ENCODE measurements at places on chromosomes 4 and X.
A peak's percentile ranks its signal among the peaks of the same experiment; 100 is the strongest.

DNA sequence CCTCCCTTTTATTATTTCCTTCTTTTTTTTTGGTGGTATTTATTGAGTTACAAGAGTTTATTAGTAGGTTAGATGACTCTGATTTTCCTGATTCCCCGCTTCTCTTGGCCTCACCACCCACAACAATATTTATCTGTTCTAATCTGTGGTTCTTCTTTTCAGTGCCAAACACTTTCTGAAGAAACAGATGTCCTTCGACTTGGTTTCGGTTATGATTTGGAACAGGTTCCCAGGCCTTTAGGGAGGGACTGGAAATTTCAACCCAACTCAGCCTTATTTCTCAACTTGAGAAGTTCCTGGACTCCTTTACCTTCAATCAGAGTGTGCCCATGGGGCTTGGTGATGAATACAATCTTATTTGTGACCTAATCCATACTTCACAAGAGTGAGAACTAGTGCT, 108.1 kb downstream of the UCHL1 start:
- no peak for DNase-seq

- DNase-seq = no peak
These were observed 18.5 kb downstream of the CNOT6L start for GRCh38 chr4:77800483-77801259.

GRCh38 chr4:126375462-126376054, 1060.8 kb downstream of the FAT4 start:
- no peak for DNase-seq

- DNase-seq = no peak
These were observed 28.3 kb downstream of the ENOPH1 start for GRCh38 chr4:82458729-82459128.

DNA sequence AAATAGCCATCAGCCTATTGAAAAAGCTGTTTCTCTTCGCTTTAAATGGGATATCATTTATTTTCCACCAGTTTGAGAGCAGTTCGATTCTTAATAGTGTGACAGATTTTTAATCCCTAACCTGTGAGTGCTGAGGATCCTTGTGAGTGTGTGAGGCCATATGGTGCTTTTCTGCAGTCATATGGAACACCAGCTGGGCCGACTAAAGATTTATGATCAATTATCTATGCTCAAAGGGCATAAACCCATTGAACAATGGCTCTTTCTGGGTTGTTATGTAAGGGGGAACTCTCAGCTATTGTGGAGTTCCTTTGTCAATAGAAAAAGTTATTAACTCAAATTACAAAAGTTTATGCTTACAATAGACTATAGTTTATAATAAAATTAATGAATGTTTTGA, 1003.6 kb downstream of the FAT4 start:
- no peak for DNase-seq

DNA sequence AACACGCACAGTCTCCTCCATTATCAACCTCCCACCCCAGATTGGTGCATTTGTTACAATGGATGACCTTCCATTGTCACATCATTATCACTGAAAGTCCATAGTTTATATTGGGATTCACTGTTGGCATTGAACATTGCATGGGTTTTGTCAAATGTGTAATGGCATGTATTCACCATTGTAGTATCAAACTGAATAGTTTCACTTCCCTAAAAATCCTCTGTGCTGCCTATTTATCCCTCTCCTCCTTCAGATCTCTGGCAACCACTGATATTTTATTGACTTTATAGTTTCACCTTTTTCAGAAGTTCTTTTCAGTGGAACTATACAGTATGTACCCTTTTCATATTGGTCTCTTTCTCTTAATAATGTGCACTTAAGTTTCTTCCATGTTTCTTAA, 1565.4 kb downstream of the PCDH18 start:
- DNase-seq = no peak

DNA sequence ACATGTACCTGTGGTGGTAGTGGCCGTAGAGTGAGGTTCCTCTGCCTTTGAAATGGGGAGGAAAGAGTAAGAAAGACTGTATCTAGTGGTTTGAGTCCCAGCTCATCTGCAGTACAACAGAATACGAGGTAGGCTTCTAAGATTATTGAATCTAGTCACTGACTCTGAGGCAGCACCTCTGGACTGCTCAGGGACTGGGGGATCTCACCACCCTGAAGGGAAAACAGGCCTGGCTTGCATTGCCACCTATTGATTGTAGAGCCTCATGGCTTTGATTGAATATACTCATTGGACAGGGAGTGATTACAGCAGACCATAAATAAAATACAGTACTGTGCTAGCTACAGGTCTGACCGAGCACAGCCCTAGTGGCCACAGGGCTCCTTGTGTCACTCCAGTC, 50.5 kb downstream of the GPR174 start:
- DNase-seq = no peak

DNA sequence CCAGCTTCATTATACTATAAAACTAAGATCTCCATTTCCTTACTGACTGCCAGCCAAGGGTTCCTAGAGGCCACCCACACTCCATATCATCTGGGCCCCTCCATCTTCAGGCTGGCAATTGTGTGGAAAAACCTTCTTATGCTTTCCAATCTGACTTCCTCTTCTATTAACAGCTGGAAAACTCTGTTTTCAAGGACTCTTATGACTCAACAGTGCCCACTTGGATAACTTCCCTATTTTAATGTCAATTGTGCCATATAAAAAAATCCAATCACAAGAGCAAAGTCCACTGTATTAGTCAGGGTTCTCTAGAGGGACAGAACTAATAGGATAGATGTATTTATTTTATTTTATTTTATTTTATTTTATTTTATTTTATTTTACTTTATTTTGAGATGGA, 41.0 kb upstream of the CPEB2 start:
- no peak for DNase-seq

DNA sequence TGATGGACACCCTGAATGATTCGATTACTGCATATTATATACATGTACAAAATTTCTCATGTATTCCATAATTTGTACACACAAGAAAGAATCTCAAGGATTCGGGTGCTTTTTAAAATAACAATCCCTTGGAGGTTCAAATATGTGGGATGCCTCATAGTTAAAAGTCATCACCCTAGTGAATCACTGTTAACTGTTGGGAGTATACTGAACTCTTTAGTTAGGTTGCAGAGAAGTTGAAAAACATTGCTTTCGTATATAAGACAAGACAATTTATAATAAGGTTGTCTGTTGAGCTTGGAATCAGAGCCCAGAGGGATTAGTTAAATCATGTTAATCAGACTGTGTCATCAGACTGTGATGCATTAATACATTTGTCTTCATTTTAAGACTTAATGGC, 15.6 kb downstream of the DCK start:
- no peak for DNase-seq

GRCh38 chr4:67638136-67638535, 62.8 kb downstream of the UBA6 start:
- no peak for DNase-seq

DNA sequence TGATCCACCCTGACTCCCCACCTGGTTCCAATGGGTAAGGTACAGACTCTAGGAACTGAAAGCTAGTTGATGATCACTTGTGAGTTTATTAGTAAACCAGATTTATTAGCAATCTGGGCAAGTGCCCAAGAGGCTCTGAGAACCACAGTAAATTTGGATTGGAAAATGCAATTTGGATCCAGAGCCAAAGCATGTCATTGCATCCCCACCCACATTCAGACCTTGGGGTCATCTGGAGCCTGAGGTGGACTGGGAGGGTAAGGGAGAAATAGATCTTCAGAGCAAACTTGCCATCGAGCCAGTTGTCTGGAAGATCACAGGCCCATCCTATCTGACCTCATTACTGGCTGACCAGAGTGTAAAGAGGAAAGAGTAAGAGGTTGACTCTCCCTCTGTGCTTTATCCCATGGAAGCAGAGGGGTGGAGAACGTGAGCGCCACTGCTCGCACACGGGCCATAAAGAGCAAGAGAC, 78.7 kb upstream of the RASGEF1B start:
- DNase-seq = no peak

GRCh38 chrX:35800474-35800873, 2.3 kb downstream of the MAGEB16 start:
- DNase-seq = no peak

- no peak for DNase-seq
These were observed 607.3 kb downstream of the ANKRD50 start for GRCh38 chr4:124105212-124105611.

DNA sequence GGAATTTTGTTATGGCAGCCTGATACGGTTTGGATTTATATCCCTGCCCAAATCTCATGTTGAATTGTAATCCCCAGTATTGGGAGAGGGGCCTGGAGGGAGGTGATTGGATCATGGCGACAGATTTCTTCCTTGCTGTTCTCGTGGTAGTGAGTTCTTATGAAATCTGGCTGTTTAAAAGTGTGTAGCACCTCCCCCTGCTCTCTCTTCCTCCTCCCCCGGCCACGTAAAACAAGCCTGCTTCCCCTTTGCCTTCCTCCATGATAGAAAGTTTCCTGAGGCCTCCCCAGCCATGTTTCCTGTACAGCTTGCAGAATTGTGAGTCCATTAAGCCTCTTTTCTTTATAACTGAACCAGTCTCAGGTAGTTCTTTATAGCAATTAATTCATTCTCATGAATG, 37.9 kb downstream of the SUPT20HL2 start:
- DNase-seq = peak; percentile 35

DNA sequence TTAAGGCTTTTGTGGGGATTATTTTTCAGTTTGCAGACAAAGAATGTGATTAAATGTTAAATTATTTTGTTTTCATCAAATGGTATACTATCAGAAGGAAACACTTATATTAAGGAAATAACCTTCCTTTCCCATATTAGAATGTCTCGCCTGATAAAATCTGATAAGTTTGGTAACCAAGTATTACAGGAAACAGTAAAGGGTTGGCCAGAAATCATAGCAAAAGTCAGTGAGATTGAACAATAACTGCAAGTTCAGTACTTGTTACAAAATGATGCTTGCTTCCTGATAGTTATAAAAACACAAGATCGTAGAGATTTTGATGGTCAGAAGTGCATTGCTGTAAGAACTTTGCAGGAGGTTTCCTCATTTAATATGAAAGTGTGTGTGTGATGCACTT, 40.5 kb downstream of the FABP2 start:
- no peak for DNase-seq

DNA sequence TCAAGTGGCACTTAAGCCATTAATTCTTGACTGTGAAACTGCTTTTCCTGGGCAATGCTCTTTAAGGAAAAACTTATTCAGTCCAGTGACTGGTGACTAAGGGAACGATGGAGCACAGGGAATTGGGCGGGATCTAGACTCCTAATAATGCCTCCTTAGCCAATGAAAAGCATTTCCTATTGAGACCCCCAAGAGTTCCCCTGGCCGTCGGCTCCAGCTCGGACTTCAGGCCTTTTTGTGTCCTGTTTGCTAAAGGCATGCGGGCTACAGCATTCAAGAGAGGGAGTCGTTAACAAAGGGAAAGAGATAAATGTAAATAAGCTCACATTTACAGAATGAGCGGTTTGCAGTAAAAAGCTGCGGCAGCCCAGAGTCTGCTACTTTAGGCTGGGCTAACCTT, at the start of gene LPAR4:
Gene LPAR4, plus strand, starts transcription at position 232 of the 400 bp plus-strand sequence. CDS start 7,150 bp downstream, outside the sequence.
- no peak for DNase-seq

GRCh38 chrX:117996918-117997480, 119.6 kb downstream of the KLHL13 start:
- no peak for DNase-seq

- DNase-seq = no peak
These were observed 145.6 kb upstream of the KCNIP4 start for GRCh38 chr4:22094217-22094616.

- no peak for DNase-seq
These were observed 51.1 kb downstream of the KLF3 start for GRCh38 chr4:38715050-38715449.

DNA sequence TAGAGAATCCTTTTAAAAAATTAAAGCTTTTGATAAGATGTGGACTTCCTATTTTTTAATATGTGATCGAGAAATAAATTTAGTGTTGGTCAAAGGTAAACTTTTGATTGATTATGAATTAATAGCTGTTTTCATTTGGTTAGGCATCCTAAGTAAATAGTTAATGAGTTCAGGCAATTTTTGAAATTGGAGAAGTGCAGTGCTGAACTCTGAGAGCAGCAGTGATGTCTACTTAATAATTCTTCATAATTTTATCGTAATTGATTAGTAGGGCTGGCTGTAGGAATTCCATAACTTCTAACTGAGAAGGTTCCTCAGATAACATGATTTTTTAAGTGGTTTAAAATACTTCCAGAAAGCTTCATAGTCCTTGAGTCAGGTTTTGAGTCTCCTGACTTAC, 1.5 kb downstream of the MND1 start:
- no peak for DNase-seq

DNA sequence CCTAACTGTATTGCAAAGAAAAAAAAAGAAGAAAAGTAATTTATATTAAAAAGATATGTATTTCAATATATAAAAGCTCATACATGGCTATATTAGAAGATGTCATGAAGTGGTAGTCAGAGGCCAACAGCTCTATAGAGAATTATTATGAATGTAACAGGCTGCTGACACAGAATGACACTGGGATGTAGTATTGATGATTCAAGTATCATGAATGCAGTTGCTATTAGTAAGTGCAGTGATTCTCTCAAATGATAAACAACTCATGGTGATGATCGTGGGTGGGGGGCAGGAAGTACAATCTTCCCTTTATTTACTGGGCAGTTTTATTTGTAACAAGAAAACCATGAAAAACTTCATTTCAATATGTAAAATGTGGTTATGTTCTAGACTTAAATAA, 124.6 kb downstream of the COL4A6 start:
- no peak for DNase-seq

DNA sequence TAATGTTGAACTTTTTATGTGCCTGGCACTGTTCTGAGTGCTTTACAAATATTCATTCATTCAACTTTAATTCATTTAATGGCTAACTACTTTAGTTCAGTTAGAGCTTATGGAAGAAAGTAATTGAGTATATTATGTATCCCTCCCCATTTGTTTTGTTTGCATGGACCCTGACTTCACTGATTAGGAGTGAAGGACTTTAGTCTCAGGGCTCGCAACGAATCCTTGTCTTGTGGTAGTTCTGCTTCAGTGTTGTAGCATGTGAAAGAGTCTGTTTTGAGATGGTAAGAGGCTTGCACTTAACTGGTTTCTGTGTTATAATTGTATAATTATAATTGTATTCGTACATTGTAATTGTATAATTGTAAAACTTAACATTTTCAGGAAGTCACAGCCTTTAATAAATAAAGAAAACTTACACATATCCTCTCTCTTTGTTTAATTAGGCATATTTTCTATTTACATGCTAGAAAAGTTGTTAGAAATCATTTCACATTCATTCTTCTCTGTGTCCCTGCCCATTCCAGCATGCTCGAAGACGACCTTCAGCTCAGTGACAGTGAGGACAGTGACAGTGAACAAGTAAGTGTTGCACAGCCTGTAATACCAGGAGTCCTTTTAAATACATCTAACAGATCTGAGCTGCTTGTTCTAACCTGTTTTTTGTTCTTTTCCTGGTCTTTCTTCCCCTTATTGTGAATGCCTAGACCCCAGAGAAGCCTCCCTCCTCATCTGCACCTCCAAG, 115.1 kb downstream of the KLHL8 start:
- no peak for DNase-seq

GRCh38 chrX:7318241-7318640, 170.3 kb upstream of the PUDP start:
- no peak for DNase-seq

Measured in GF-D8 (cell line).